Activated T-helper 17 cell treated with anti-CD3 and anti-CD28 coated beads, Interleukin-2, amount 50 U/mL, for 72 hours (primary cell): ENCODE measurements at places on chromosomes 3 and 15.

GRCh38 chr3:8869613-8870012 lies 93.7 kb downstream of the RAD18 start:
- H3K27me3 ChIP-seq: no peaks in the 10 kb centered on the region
- H3K4me1 ChIP-seq: no peaks in the 10 kb centered on the region
- H3K4me3 ChIP-seq: no peak overlapping the region
- no peak overlapping the region for H3K27ac ChIP-seq
- peak; percentile 47 for ATAC-seq
- no peaks in the 10 kb centered on the region for H3K36me3 ChIP-seq

DNA sequence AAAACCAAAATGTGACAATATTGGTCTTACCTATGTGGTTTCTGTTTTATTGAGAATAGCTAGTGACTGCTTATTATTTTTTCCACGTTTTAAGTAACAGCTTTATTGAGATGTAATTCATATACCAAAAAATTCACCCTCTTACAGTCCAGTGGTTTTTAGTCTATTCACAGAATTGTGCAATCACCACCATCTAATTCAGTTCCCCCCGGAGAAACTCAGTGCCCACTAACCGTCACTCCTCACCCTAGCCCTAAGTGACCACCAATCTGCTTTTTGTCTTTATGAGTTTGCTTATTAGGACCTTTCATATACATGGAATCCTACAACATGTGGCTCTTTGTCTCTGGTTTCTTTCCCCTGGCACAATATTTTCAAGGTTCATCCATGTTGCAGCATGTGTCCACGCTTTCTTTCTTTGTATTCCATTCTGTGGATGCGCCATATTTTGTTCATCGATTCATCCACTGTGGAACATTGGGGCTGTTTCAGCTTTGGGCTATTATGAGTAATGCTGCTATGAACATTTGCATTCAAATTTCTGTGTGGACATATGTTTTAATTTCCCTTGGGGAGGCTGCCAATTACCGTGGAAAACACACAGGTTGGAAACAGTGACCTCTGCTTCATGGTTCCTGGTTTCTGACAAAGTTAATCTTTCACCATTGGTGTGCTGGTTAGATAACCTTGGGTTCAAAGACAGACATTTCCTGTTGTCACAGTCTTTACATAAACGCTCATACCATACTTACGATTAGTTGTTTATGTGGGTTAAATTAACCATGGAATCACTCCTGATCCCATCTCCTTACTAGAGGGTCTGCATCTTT lies 3.2 kb upstream of the BCL2L10 start:
- H3K27me3 ChIP-seq: peaks cover 4% of the 10 kb centered on the region
- no peak overlapping the region for H3K4me3 ChIP-seq
- no peak for ATAC-seq
- no peak overlapping the region for H3K27ac ChIP-seq

- H3K27me3 ChIP-seq: no peaks in the 10 kb centered on the region
- H3K4me3 ChIP-seq: no peak overlapping the region
- no peaks in the 10 kb centered on the region for H3K4me1 ChIP-seq
- H3K27ac ChIP-seq: no peak overlapping the region
- ATAC-seq: no peak
Measured at GRCh38 chr3:43365601-43366305, 79.4 kb downstream of the SNRK start.

GRCh38 chr15:98686983-98687382 lies 38.6 kb downstream of the IGF1R start:
- H3K27me3 ChIP-seq: peaks cover 3% of the 10 kb centered on the region
- H3K27ac ChIP-seq: no peak overlapping the region
- ATAC-seq: no peak

DNA sequence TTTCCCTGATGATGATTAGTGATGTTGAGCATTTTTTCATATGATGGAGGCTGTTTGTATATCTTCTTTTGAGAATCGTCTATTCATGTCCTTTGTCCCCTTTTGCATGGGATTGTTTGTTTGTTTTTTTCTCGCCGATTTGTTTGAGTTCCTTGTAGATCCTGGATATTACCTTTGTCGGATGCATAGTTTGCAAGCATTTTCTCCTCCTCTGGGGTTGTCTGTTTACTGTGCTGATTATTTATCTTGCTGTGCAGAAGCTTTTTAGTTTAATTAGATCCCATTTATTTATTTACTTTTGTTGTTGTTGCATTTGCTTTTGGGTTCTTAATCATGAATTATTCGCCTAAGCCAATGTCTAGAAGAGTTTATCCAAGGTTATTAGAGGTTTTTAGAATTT lies 232.8 kb downstream of the XXYLT1 start:
- H3K27ac ChIP-seq: no peak overlapping the region
- no peaks in the 10 kb centered on the region for H3K4me1 ChIP-seq
- no peak for ATAC-seq
- no peaks in the 10 kb centered on the region for H3K36me3 ChIP-seq
- H3K4me3 ChIP-seq: no peak overlapping the region

- H3K4me3 ChIP-seq: no peak overlapping the region
- peaks cover 32% of the 10 kb centered on the region for H3K36me3 ChIP-seq
- peaks cover 13% of the 10 kb centered on the region for H3K4me1 ChIP-seq
- ATAC-seq: peak; percentile 83
- no peaks in the 10 kb centered on the region for H3K27me3 ChIP-seq
Measured at GRCh38 chr15:99371180-99372103, 120.2 kb downstream of the LRRC28 start.

- no peak overlapping the region for H3K27ac ChIP-seq
- H3K4me3 ChIP-seq: no peak overlapping the region
- H3K4me1 ChIP-seq: no peaks in the 10 kb centered on the region
- ATAC-seq: no peak
- H3K27me3 ChIP-seq: no peaks in the 10 kb centered on the region
- no peaks in the 10 kb centered on the region for H3K36me3 ChIP-seq
Measured at GRCh38 chr3:131077904-131078303, 51.2 kb downstream of the NEK11 start.

DNA sequence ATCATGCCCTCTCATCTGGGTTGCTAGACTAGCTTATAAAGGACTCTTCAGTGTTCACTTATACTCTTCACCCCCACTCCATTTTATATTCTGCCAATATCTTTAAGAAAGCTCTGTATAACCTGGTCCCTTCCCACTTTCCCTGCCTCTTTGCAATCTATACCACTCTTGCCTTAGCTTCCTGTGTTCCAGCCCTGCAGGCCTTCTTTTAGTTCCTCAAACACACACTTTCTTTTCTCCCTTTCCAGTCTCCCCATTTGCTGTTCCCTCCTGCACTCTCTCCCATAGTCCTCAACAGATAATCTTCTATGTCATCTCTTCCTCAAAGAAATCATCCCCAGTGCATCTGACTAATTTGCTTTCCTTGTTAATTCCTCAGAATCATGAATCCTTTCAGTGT lies 28.7 kb downstream of the SENP8 start:
- no peak for ATAC-seq
- H3K27me3 ChIP-seq: peaks cover 14% of the 10 kb centered on the region
- H3K36me3 ChIP-seq: no peaks in the 10 kb centered on the region
- H3K4me3 ChIP-seq: no peak overlapping the region
- H3K27ac ChIP-seq: no peak overlapping the region

GRCh38 chr3:88991496-88991895 lies 115.9 kb upstream of the EPHA3 start:
- H3K36me3 ChIP-seq: no peaks in the 10 kb centered on the region
- no peak for ATAC-seq
- no peak overlapping the region for H3K4me3 ChIP-seq
- no peak overlapping the region for H3K27ac ChIP-seq
- no peaks in the 10 kb centered on the region for H3K4me1 ChIP-seq
- H3K27me3 ChIP-seq: no peaks in the 10 kb centered on the region

GRCh38 chr15:68337826-68338225 lies 60.3 kb downstream of the FEM1B start:
- H3K27me3 ChIP-seq: no peaks in the 10 kb centered on the region
- no peak overlapping the region for H3K4me3 ChIP-seq
- no peaks in the 10 kb centered on the region for H3K4me1 ChIP-seq
- no peak for ATAC-seq
- H3K27ac ChIP-seq: no peak overlapping the region
- no peaks in the 10 kb centered on the region for H3K36me3 ChIP-seq

- H3K4me1 ChIP-seq: peaks cover 5% of the 10 kb centered on the region
- no peak for ATAC-seq
- H3K36me3 ChIP-seq: no peaks in the 10 kb centered on the region
- no peak overlapping the region for H3K4me3 ChIP-seq
Measured at GRCh38 chr15:59224474-59224873, 17.8 kb downstream of the LDHAL6B start.

DNA sequence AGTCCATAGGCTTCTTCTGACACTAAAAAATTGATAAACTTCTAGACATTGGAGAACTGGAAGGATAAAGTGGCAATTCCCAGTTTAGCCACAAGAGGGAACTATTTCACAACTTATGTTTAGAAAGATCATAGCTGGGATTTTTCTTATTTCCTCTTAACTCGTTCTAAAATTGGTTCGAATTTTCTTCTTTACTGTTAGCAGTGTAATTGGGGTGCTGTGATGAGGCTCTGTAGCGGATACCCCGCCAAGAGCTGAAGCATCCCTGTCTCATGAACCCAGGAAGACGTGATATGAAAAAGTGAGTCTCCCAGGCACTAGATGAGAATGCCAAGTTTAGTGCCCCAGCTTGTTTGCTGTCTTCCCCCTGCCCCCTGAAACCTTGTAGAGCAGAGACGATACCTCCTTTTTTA lies 85.1 kb downstream of the PDCD6IP start:
- no peak overlapping the region for H3K27ac ChIP-seq
- H3K27me3 ChIP-seq: peaks cover 7% of the 10 kb centered on the region
- H3K4me3 ChIP-seq: peak overlapping the region; percentile 17
- no peaks in the 10 kb centered on the region for H3K36me3 ChIP-seq
- ATAC-seq: peak; percentile 24

DNA sequence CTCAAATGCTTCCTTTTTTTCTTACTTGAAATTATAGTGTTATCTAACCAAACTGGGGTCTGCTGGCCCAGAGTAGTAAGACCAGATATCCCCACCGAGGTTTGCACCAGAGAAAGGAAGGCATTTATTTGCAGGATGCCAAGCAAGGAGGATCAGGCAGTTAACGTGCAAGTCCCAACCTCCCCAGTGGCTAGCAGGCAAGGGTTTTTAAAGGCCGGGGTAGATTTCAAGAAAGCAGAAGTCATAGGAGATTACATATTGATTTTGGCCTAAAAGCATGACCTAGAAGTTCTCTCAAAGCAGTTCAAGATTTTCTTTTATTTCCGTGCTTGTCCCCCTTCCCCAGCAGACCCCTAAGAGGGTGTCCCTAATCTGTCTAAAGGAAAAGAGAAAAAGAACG lies 32.8 kb upstream of the STRIT1 start:
- no peaks in the 10 kb centered on the region for H3K36me3 ChIP-seq
- H3K4me3 ChIP-seq: no peak overlapping the region
- H3K27me3 ChIP-seq: peaks cover 3% of the 10 kb centered on the region
- no peak for ATAC-seq
- no peak overlapping the region for H3K27ac ChIP-seq

DNA sequence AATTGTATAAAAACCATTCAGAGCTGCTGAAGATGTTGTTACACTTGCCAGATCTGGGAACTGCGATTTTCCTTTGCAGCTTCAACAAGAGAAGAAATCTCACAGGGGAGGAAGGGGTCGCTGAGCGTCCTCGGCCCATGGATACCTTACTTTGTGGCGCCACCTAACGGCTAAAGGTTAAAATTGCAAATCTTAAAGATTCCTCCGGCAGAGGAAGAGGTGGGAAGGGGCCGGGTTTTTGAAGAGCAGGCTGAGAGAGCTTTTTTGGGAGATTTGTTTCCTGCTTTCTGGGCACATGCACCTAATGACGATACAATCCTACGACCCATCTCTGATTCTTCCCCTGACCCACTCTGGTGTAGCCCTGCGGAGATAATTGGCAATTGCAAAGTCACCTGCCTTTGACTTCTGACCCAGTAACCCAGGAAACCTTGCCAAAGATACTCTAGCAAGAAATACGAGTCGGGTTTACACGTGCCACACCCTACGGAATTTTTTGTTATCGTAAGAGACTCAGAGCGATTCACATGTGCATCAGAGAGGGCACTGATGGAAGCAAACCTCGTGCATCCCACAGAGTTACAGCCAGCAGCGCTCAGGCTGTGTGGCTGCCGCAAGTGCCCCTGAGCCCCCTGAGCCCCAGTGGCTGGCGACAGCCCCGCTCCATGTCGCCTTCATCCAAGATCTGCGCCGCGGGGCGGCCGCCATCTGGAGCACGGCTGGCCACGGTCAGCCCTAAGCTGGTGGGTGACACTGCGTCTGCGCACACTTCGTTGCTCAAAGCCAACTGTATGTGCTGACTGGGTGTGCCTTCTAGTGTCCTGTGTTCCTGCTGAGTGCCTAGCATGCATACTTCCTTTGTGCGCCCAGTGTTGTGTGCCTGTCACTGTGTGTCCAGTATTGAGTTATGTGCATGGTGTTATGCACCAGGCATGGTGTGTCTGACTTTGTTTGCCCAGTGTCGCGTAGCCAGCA lies 55.2 kb upstream of the CHRNA7 start:
- no peaks in the 10 kb centered on the region for H3K4me1 ChIP-seq
- H3K4me3 ChIP-seq: peak overlapping the region; percentile 21
- no peaks in the 10 kb centered on the region for H3K36me3 ChIP-seq
- no peak overlapping the region for H3K27ac ChIP-seq
- H3K27me3 ChIP-seq: peaks cover 31% of the 10 kb centered on the region
- peak; percentile 22 for ATAC-seq

DNA sequence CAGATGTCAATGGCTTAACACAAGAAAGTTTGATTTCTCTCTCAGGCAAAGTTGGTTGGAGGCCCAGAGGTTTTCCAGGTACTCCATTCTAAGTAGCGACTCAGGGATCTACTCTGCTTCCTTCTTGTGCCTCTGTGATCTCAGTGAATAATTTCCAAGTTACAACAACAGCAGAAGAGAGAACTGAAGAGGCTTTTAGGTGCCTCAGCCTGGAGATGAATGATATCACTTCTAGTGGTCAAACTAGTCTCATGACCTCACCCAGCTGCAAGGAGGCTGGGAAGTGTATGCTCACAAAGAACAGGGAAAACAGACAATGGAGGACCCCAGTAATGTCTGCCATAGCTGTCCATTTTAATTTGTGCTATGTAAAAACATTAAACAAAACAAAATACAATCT lies 4.6 kb upstream of the PRICKLE2 start:
- no peaks in the 10 kb centered on the region for H3K36me3 ChIP-seq
- H3K27ac ChIP-seq: no peak overlapping the region
- H3K27me3 ChIP-seq: peaks cover 12% of the 10 kb centered on the region

- H3K27ac ChIP-seq: no peak overlapping the region
- H3K27me3 ChIP-seq: peaks cover 12% of the 10 kb centered on the region
- ATAC-seq: no peak
- no peaks in the 10 kb centered on the region for H3K36me3 ChIP-seq
- H3K4me1 ChIP-seq: no peaks in the 10 kb centered on the region
Measured at GRCh38 chr15:44084770-44085169, 110.3 kb downstream of the FRMD5 start.

- no peaks in the 10 kb centered on the region for H3K4me1 ChIP-seq
- H3K27me3 ChIP-seq: no peaks in the 10 kb centered on the region
- no peak overlapping the region for H3K27ac ChIP-seq
Measured at GRCh38 chr15:32843219-32843815, 125.5 kb downstream of the GREM1 start.

DNA sequence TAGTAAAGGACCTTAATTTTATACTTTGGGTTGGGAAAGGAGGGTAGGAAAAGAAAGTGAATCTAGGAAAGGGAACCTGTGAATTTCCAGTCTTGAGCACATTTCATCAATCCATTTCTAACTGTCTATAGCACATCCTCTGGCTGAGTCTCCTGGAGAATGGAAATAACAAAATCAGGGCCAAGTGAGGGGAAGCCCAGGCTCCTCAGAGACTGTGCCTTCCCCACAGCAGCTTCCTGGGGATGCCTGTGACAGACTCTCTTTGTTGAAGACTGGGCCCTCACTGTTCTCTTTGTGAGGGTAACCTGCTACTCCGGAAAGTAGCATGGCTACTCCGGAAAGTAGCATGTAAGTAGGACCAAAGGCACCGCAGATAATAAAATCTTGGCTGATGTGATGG lies 22.6 kb upstream of the CSPG5 start:
- no peak for ATAC-seq
- H3K36me3 ChIP-seq: peaks cover 92% of the 10 kb centered on the region
- H3K27ac ChIP-seq: no peak overlapping the region
- H3K4me1 ChIP-seq: no peaks in the 10 kb centered on the region
- no peak overlapping the region for H3K4me3 ChIP-seq
- H3K27me3 ChIP-seq: no peaks in the 10 kb centered on the region
